Upper lobe of right lung (tissue), 1 donor: ENCODE measurements at places on chromosomes 5 and 9. TPM values are rescaled to one million over a fixed set of nuclear protein-coding genes. Genes with fewer than 3 reads are reported as not detected.

PHF19 gene
- 19.0 TPM for total RNA-seq

LCN15 gene
- total RNA-seq, result not detected

DMGDH gene
- total RNA-seq, result 0.78 TPM

HTR1A gene
- not detected for total RNA-seq

ARRDC3 gene
- 103 TPM for total RNA-seq

GRCh38 chr9:110750272-110750671, 81.7 kb downstream of the MUSK start:
- H3K4me1 ChIP-seq, result peaks cover 3% of the 10 kb centered on the region
- H3K36me3 ChIP-seq, result no peaks in the 10 kb centered on the region

GRCh38 chr9:13879011-13879410, 434.9 kb downstream of the NFIB start:
- H3K4me3 ChIP-seq, result no peak overlapping the region
- H3K27ac ChIP-seq, result no peak overlapping the region
- H3K36me3 ChIP-seq, result no peaks in the 10 kb centered on the region
- no peaks in the 10 kb centered on the region for H3K27me3 ChIP-seq
- no peak for DNase-seq

DNA sequence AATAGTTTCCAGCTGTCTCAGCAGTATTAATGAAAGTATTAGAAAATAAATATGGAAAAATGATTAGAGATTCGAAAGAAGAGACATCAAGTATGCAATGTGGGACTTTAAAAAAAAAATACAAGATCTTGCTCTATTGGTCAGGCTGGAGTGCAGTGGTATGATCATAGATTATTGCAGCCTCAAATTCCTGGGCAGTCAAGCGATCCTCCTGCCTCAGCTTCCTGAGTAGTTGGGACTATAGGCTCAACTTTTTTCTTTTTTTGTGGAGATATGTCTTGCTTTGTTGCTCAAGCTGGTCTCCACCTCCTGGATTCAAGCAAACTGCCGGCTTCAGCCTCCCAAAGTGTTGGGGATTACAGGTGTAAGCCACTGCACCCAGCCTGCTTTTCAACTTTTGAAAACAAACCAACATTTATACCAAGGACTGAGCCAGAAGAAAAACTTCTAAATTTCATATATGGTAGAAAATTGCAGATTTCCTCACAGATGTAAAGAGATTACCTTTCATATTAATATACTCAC, 323.1 kb downstream of the ADGRV1 start:
- no peak for DNase-seq
- no peaks in the 10 kb centered on the region for H3K27me3 ChIP-seq
- no peaks in the 10 kb centered on the region for H3K36me3 ChIP-seq

DNA sequence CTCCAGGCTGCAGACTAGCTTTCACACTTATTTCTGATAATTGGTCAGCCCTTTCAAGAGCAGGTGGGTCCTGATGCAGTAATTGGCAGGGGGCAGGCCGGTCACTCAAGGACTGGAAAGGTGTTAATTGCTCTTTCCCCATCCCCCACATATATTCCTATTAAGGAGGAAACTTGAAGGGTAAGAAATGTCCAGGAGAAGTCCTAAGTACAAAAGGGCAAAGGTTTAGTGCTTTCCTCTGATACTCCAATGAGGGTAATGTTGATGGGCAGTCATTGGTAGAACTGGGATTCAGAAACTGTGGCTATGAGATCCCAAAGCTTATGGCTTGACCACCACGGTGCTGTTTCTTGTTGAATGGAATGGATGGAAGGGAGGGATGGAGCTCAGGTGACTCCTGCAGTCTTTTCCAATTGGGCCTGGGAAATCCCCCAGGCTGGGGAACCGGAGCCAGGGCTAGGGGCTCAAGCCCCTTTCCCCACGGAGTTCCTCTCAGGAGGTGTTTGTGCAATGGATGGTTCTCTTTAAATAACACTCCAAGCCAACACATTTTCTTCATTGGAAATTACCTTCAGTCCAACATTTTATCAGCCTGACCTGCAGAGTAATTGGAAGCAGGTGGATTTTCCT, 103.2 kb upstream of the ALDH1B1 start:
- H3K27ac ChIP-seq, result no peak overlapping the region
- H3K27me3 ChIP-seq, result no peaks in the 10 kb centered on the region
- H3K36me3 ChIP-seq, result no peaks in the 10 kb centered on the region
- H3K4me1 ChIP-seq, result no peaks in the 10 kb centered on the region
- no peak overlapping the region for H3K4me3 ChIP-seq

- no peaks in the 10 kb centered on the region for H3K4me1 ChIP-seq
- no peaks in the 10 kb centered on the region for H3K36me3 ChIP-seq
These were observed 30.9 kb downstream of the CDO1 start for GRCh38 chr5:115785381-115786065.

DNA sequence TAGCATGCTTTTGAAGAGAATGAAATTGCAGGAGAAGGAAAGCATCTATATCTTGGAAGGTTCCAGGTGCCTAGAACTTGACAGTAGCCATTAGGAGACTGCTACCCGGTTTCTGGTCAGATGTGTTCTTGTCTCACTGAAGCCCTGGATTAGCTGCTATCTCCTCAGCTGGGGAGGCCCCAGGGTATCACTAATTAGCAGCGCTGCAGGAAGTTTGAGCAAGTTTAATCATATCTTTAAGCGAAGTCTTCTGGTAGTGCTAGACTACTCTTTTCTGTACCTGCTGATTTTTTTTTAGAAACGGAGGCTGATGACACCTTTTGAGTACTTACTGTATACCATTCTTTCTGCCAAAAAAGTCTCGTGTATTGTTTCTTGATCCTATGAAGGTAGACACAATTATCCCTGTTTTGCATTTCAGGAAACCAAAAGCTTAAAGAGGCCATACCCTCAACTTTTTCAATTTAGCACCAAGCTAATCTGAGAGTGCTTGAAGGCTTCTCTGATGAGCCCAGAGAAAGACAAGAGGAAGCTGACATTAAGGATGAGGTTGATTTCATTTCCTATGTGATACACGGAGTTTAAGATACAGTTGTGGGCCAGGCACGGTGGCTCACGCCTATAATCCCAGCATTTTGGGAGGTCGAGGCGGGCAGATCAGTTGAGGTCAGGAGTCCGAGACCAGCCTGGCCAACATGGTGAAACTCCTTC, 201.3 kb downstream of the ARHGAP26 start:
- peak overlapping the region; percentile 14 for H3K27ac ChIP-seq
- no peak overlapping the region for H3K4me3 ChIP-seq
- DNase-seq, result no peak
- H3K36me3 ChIP-seq, result no peaks in the 10 kb centered on the region
- peaks cover 3% of the 10 kb centered on the region for H3K4me1 ChIP-seq

DNA sequence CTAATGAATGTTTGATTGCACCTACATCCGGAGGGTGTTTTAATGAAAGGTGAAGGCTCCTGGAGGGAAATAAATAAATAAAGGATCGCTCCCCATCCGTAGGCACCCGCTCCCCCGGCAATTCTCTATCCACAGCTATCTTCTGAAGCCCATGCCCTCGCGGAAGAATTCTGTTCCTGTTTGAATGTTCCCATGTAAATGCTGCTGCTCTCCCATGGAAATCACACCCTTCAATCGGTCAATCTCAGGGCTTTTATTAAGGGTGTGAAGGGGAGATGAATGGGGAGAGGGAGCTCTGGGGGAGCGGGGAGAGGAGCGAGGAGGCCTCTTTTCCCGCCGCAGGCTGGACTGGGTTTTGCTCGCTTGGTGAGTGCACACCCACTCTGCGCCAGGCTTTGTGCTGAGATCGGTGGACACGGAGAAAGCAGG, 21.1 kb upstream of the ARAP3 start:
- H3K27ac ChIP-seq, result no peak overlapping the region
- no peak for DNase-seq
- H3K27me3 ChIP-seq, result peaks cover 36% of the 10 kb centered on the region
- H3K4me3 ChIP-seq, result no peak overlapping the region
- no peaks in the 10 kb centered on the region for H3K36me3 ChIP-seq

- H3K4me3 ChIP-seq, result no peak overlapping the region
- H3K27me3 ChIP-seq, result no peaks in the 10 kb centered on the region
- no peak for DNase-seq
These were observed 669.0 kb downstream of the LRRC70 start for GRCh38 chr5:63247651-63248050.

DNA sequence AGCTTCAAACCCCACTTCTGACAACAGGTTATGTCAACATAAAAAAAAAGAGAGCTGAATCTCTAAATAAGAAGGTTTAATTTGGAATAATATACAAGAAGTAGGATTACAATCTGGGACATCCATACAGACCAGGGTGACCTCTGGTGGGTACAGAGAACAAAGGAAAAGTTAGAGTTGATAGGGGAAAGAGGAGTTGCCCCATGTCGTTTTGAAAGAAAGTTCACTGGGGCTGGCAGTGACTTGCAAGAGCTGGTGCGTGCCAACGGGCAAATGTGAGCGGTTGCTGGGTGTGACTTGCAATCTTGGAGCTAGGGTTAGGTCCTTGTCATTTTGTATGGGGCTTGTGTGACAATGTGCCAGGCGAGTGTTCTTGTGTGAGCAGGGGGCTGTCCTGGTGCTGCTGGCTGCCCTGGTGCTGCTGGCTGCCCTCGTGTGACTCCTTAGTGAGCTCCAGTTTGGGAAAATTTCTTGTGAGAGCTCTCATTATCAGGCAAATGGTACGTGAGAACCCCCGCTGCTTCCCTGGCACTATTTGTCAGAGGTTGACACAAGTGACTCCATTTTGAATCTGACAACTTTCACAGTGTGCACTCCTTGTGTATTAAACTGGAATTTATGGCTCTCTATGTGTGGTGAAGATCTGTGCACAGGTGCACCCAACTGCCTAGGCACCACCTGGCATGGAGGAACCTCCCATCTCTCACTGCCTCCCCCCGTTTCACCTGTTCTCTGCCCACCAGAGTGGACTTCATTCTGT, 69.8 kb downstream of the UBE2QL1 start:
- no peak overlapping the region for H3K27ac ChIP-seq
- H3K27me3 ChIP-seq, result no peaks in the 10 kb centered on the region
- H3K4me1 ChIP-seq, result no peaks in the 10 kb centered on the region
- no peak overlapping the region for H3K4me3 ChIP-seq

GRCh38 chr5:146753641-146754040, 124.9 kb downstream of the PPP2R2B start:
- no peaks in the 10 kb centered on the region for H3K36me3 ChIP-seq
- H3K4me1 ChIP-seq, result no peaks in the 10 kb centered on the region
- DNase-seq, result no peak
- no peak overlapping the region for H3K4me3 ChIP-seq
- H3K27me3 ChIP-seq, result no peaks in the 10 kb centered on the region

DNA sequence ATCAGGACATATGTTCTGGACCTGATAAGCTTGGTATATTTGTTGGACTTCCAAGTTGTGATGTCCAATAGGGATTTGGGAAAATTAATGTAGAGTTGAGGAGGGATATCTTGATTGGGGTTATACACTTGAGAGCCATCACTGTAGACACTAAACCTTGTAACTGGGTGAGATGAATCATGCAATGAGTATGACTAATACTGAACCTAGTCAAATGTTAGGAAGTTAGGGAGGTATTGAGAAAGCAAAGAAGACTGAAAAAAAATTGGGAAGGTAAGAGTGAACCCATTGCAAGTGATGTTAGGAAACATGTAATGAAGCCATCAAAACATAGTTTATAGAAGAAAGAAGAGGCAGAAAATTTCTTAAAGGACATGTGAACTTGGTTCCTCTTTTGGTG, 668.4 kb upstream of the CDH9 start:
- no peaks in the 10 kb centered on the region for H3K36me3 ChIP-seq
- H3K27me3 ChIP-seq, result no peaks in the 10 kb centered on the region
- no peaks in the 10 kb centered on the region for H3K4me1 ChIP-seq
- no peak overlapping the region for H3K27ac ChIP-seq
- DNase-seq, result no peak
